HFFc6 (cell line): ENCODE measurements at places on chromosomes 16 and 17. TPM values are rescaled to one million over a fixed set of nuclear protein-coding genes. Genes with fewer than 3 reads are reported as not detected.

DNA sequence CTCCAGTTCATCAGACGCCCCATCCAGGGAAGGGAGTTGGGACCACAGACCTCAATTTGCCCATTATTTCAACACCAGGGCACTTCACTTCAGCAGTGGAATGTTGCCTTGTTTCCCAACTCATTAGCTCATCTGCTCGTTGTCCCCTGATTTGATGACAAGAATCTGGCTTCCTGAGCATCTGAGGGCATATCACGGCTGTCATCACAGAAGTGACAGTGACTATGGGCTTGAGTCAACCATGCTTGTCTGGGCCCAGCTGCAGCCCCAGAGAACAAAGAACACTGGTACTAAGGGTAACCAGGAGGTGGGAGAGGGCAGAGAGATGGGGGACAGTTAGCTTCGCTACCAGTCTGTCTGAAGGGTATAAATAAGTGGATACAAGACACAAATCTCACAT lies 266.0 kb upstream of the SDK2 start:
- H3K27me3 ChIP-seq: peaks cover 3% of the 10 kb centered on the region; the same call in 1 of the 2 replicates
- H3K4me3 ChIP-seq: no peak overlapping the region
- no peaks in the 10 kb centered on the region for H3K4me1 ChIP-seq
- DNase-seq: no peak

The LGALS3BP gene
- total RNA-seq: 31.1 to 43.2 TPM (median 34.9 TPM) in 3 replicates

GRCh38 chr16:70434484-70435260 lies 4.2 kb downstream of the ST3GAL2 start:
- peaks cover 70% of the 10 kb centered on the region for H3K4me1 ChIP-seq
- H3K27me3 ChIP-seq: no peaks in the 10 kb centered on the region; the same call in 1 of the 2 replicates
- no peak overlapping the region for H3K4me3 ChIP-seq
- H3K36me3 ChIP-seq: peaks cover 14% of the 10 kb centered on the region
- H3K27ac ChIP-seq: no peak overlapping the region; the same call in 1 of the 2 replicates
- no peak for DNase-seq

DNA sequence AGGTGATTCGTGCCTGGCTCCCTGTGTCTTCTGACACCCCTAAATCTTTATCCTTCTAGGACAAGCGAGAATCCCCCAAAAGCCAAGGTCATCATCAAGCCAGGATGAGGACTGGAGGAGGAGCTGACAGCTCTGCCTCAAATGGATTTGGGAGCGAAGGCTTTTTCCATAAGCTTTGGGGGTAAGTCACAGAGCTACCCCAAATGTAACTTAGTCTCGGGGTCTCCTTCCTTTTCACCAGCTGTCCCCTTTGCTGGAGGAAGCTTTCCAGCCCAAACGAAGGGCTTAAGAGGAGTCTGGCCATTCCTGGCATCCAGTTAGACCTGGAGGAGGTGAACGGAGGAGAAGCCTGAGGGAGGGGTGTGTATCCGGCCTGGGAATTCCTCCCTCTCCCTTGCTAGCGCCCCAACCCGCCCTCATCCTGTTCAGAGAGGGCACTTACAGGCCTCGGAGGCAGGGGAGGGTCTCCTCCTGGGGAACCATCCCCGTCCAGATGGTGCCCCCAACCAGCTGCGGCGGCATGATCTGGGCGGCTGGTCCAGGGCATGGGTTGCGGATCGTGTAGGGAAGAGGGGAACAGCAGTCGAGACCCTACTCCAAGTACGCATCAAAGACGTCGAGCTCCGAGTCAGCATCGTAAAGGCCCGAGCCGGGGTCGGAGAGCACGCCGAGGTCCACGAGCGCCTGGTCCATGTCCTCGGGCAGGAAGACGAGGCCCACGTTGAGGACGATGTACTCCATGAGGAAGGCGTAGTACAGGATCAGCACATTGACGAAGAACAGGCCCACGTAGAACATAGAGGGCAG lies 938 bp downstream of the DEXI start:
- peak overlapping the region; percentile 80 for H3K27ac ChIP-seq
- peak overlapping the region; percentile 92 for H3K4me3 ChIP-seq
- H3K27me3 ChIP-seq: peaks cover 3% of the 10 kb centered on the region; the same call in 1 of the 2 replicates
- peaks cover 14% of the 10 kb centered on the region for H3K36me3 ChIP-seq
- peaks cover 80% of the 10 kb centered on the region for H3K4me1 ChIP-seq

DNA sequence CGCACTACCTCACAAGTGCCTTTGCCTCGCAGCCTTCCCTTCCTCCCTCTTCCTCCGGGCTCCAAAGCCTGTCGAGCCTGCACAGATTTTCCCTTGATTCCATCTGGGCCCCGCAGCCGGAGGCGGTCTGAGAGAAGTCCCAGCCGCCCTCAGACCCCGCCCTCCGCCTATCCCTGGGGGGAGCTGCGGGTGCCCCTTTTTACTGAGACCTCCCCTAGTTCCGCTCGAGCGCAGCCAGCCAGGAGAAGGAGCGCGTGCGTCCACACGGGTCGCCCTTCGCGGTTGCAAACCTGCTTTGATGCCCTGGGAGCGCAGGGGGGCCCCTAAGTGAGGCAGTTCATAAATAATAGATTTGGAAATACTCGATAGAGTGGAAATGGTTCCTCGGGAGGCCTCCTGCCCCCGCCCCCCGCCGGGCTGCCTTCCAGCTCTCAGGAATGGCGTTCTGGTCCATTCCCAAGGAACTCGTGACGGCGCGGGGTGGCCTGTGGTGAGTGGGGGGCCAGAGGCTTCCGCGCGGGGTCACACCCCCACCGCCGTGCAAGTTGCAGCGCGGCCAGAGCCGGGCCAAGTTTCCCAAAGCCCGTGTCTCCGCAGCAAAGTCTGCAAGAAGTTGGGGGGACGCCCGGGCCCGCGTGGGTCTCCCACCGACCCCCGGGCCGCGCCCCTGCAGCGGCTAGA lies 610 bp downstream of the C16orf74 start:
- no peaks in the 10 kb centered on the region; the same call in 1 of the 2 replicates for H3K27me3 ChIP-seq
- peak overlapping the region; percentile 89 for H3K27ac ChIP-seq
- H3K4me3 ChIP-seq: peak overlapping the region; percentile 97
- DNase-seq: peak; percentile 37

DNA sequence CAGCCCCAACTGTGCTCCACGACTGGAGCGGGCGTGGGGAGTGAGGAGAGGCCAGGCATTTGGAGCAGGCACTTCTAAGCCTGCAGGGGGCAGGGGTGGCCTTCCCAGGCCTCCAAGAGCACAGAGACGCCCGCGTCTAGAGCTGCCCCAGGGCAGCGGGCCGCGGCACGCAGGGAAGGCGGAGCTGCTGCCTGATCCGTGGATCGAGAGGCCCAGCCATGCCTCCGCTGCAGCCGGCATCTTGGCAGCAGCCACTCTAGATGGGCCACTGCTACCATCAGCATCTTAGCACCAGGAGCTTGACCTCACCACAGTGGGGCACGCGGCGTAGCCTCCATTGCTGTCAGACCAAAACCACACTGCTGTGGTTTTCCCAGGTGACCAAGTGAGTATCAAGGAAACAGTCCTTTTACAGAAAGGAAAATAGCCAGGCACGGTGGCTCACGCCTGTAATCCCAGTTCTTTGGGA lies 20.4 kb upstream of the WDR45B start:
- no peaks in the 10 kb centered on the region; the same call in 1 of the 2 replicates for H3K36me3 ChIP-seq
- H3K27me3 ChIP-seq: no peaks in the 10 kb centered on the region; the same call in 1 of the 2 replicates
- DNase-seq: peak; percentile 50
- peaks cover 7% of the 10 kb centered on the region for H3K4me1 ChIP-seq
- peak overlapping the region; percentile 76 for H3K4me3 ChIP-seq

- no peak overlapping the region for H3K4me3 ChIP-seq
- H3K27ac ChIP-seq: no peak overlapping the region
- H3K36me3 ChIP-seq: peaks cover 10% of the 10 kb centered on the region; the same call in 1 of the 2 replicates
- H3K4me1 ChIP-seq: no peaks in the 10 kb centered on the region
These were observed 328.4 kb downstream of the MAF start for GRCh38 chr16:79272141-79272577.

The CHST6 gene
- total RNA-seq: 0.09 TPM in 1 of 3 replicates, not detected in the others

The PERCC1 gene
- not detected in 3 replicates for total RNA-seq

The RPTOR gene
- total RNA-seq: 34.1 to 35.5 TPM (median 35.1 TPM) in 3 replicates

DNA sequence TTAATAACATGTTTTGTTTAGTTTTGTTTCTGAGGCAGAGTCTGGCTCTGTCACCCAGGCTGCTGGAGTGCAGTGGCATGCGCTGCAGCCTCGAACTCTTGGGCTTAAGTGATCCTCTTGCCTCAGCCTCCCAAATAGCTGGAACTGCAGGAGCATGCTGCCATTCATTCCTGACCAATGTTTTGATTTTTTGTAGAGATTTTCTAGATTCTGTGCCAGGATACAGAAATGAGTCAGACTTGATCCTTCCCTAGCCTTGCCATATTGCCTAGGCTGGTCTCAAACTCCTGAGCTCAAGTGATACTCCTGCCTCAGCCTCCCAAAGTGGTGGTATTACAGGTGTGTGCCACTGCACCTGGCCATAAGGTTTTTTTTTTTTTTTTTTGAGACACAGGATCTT lies 17.7 kb downstream of the TAOK1 start:
- H3K4me1 ChIP-seq: peaks cover 51% of the 10 kb centered on the region
- H3K4me3 ChIP-seq: no peak overlapping the region
- H3K27me3 ChIP-seq: no peaks in the 10 kb centered on the region; the same call in 1 of the 2 replicates

- no peak for DNase-seq
- no peak overlapping the region for H3K4me3 ChIP-seq
- peaks cover 35% of the 10 kb centered on the region for H3K4me1 ChIP-seq
- H3K36me3 ChIP-seq: peaks cover 6% of the 10 kb centered on the region; the same call in 1 of the 2 replicates
These were observed 5.4 kb upstream of the GOSR2 start for GRCh38 chr17:46917516-46917915.

The CARD14 gene
- total RNA-seq: not detected in 3 replicates

The TBC1D26 gene
- total RNA-seq: not detected in 3 replicates

DNA sequence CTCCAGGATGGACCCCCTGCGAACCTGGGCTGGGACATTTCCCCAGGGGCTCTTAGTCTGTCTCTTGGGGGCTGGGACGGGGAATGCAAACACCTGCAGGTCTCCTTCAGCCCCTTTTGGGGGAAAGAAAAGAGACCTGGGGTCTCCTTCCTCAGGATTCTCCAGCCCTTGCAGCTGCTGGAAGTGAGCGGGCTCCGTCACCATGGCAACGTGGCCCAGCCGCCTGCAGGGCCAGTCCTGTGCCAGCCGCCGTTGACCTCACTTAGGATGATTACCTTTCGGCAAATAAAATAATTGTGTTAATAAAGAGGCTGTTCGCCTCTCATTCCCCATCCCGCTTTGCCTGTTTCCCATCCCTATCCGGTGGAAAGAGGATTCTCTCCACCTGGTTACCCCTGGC lies 25.7 kb downstream of the MRM1 start:
- no peaks in the 10 kb centered on the region for H3K4me1 ChIP-seq
- H3K4me3 ChIP-seq: no peak overlapping the region
- no peak for DNase-seq
- no peaks in the 10 kb centered on the region for H3K36me3 ChIP-seq
- H3K27me3 ChIP-seq: peaks cover 23% of the 10 kb centered on the region
- no peak overlapping the region for H3K27ac ChIP-seq

The SKAP1 gene
- total RNA-seq: not detected in 3 replicates

The LITAFD gene
- not detected in 2 replicates for total RNA-seq

DNA sequence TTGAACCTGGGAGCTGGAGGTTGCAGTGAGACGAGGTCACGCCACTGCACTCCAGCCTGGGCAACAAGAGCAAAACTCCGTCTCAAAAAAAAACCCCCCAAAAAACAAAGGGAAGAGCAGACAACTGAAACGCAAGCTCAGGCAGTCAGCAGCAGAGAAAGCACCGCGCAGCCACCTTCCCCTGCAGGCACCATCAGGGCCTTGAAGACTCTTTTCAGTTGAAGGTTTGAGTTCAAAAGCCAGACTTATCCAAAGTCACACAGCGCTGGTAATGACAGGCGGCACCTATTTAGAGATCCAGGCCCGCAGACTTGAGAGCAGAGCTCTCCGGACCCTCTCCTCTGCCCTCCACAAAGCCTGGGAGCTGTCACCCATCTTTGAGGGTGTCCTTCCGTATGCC lies 11.1 kb downstream of the ZBTB4 start:
- H3K36me3 ChIP-seq: peaks cover 4% of the 10 kb centered on the region; the same call in 1 of the 2 replicates
- DNase-seq: no peak
- peaks cover 11% of the 10 kb centered on the region for H3K4me1 ChIP-seq
- H3K27me3 ChIP-seq: peaks cover 2% of the 10 kb centered on the region
- no peak overlapping the region for H3K4me3 ChIP-seq

DNA sequence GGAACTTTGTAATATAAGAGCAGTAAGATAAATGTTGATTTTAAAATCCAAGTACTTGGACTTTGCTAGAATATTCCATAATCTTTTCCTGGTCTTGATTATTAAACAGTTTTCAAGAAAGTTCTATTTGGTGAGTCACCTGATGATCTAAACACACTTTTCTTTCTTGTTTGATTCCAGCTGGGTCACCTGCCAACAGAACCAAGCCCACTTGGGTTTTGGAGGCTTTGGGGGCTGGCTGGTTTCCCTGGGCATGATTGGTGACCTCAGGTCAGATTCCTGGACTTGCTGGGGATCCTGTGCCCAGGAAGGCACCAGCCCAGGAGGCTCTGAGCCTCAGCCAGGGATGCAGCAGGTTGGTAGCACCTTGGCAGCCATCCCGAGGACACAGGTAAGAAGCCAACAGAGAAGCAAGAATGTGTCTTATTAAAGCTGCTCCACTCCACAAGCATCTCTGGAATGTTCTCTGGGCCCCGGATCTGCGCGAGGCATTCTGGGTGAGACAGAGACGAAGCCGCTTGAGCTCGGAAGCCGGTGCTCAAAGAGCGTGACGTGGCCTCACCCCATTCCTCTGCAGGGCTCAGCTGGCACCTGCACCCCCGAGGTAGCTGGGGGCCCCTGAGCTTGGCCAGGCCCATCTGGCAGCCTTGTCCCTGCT lies 3.1 kb upstream of the TEX19 start:
- peaks cover 11% of the 10 kb centered on the region for H3K27me3 ChIP-seq
- H3K4me3 ChIP-seq: no peak overlapping the region
- H3K4me1 ChIP-seq: peaks cover 9% of the 10 kb centered on the region
- no peaks in the 10 kb centered on the region for H3K36me3 ChIP-seq

DNA sequence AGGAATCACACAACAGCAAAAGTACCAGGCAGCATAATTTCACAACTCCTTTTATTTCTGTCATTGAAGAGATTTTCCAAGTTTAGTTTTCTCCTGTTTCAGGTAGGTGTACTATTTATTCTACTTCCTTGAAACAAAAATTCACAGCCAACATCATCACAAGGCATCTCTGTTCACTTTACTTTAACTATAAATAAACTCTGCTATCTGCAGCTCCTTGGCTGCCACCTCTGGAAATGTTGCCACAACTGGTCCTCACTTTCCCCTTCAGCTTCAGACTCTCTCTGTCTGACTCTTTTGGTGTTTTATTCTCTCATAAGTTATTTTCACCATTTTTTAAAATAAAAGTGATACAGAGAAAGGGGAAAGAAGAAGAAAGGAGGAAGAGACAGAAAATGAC lies 27.9 kb upstream of the KIF2B start:
- no peaks in the 10 kb centered on the region; the same call in 1 of the 2 replicates for H3K36me3 ChIP-seq
- H3K27me3 ChIP-seq: no peaks in the 10 kb centered on the region
- no peaks in the 10 kb centered on the region for H3K4me1 ChIP-seq

DNA sequence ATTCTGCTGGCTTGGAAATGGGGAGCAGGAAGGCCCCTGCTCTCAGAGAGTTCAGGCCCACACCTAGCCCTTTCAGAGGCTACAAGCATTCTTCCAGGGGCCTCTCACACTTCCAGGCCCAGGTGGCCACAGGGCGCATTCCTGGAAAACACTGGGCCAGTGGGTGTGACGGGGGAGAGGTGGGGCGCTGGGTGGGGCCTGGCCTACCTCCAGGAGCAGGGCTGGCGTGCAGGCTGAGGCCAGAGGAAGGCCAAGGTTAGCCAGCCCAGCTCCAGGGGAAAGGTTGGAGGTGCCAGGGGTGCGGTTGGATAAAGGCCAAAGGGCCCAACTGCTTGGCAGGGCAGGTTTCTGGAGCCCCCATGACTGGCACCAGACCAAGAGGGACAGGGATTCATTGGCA lies 198.2 kb downstream of the MAF start:
- H3K36me3 ChIP-seq: no peaks in the 10 kb centered on the region; the same call in 1 of the 2 replicates
- no peak overlapping the region for H3K27ac ChIP-seq
- no peaks in the 10 kb centered on the region for H3K4me1 ChIP-seq
- DNase-seq: no peak
- H3K27me3 ChIP-seq: peaks cover 2% of the 10 kb centered on the region

The TP53TG3 gene
- not detected in 2 replicates for total RNA-seq
